ENCODE measurements at places on chromosomes 2 and 18.

DNA sequence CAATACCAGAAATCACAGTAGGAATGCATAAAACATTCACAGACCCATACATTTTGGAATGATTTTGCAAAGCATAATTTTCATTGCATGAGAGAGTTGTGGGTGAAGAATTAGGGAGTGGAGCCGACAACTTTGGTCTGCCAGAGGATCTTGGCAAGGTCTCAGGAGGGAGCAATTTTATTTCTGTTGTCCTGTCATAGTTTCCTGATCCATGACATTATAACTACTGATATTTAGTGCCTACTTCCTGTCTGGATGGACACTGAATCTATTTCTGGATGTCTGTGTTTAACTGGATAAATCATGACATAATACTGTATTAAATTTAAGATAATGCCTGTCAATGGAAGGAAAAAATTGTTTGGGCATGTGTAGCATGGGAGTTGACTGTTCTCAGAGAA, 2.4 kb downstream of the ITGA4 start:
- no peak for DNase-seq
- H3K36me3 ChIP-seq: no peaks in the 10 kb centered on the region
- no peaks in the 10 kb centered on the region for H3K27me3 ChIP-seq
- no peak overlapping the region for H3K4me3 ChIP-seq
- H3K4me1 ChIP-seq: no peaks in the 10 kb centered on the region

GRCh38 chr2:239035997-239036731, 188.3 kb downstream of the TWIST2 start:
- H3K4me1 ChIP-seq: no peaks in the 10 kb centered on the region
- no peak overlapping the region for H3K4me3 ChIP-seq
- H3K27ac ChIP-seq: no peak overlapping the region
- no peaks in the 10 kb centered on the region for H3K36me3 ChIP-seq
- DNase-seq: no peak
- no peaks in the 10 kb centered on the region for H3K27me3 ChIP-seq

DNA sequence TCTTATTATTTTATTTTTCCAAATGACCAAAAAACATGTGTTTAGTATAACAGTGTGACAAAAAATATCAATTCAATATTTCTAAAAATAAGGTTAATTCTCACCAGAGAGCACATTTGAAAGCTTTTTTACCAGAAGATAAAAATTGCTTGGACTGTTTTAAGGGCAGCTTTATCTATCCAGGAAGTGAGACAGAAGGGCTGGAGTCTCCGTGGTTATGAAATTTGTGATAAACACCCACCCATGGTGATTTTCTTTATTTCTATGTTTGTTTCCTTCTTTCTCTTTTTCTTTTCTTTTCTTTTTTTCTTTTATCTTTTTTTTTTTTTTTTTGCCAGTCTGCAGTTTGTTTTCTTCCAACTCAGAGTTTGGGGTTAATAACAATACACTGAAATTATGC, 298.5 kb downstream of the PIEZO2 start:
- no peak overlapping the region for H3K27ac ChIP-seq
- no peaks in the 10 kb centered on the region for H3K27me3 ChIP-seq
- peaks cover 12% of the 10 kb centered on the region for H3K4me1 ChIP-seq
- no peaks in the 10 kb centered on the region for H3K36me3 ChIP-seq
- H3K4me3 ChIP-seq: no peak overlapping the region

GRCh38 chr2:644871-645270, 32.3 kb downstream of the TMEM18 start:
- no peak overlapping the region for H3K4me3 ChIP-seq
- H3K27me3 ChIP-seq: no peaks in the 10 kb centered on the region
- no peak overlapping the region for H3K27ac ChIP-seq
- H3K36me3 ChIP-seq: no peaks in the 10 kb centered on the region

DNA sequence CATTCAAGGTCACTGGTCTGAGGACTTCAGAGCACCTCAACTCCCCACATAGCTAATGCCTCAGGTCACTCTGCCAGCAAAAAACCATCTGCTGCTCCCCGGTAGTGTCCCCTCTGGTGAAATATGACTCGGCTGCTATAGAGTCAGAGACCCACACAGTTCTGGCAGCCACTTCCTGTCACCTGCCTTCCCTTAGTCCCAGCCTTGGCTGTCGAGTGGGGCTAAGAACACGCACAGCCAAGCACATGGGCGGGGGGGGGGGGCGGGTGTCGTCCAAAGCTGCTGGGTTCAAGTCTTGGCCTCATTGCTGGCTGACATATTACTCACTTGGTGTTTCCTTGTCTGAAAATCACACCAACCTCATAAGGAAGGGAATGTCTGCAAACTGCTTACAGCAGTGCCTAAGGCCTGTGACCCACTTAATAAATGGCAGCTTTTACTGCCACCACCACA, 37.5 kb downstream of the POLR1A start:
- no peak overlapping the region for H3K27ac ChIP-seq
- H3K4me3 ChIP-seq: no peak overlapping the region
- H3K4me1 ChIP-seq: no peaks in the 10 kb centered on the region
- H3K27me3 ChIP-seq: no peaks in the 10 kb centered on the region
- H3K36me3 ChIP-seq: peaks cover 7% of the 10 kb centered on the region

DNA sequence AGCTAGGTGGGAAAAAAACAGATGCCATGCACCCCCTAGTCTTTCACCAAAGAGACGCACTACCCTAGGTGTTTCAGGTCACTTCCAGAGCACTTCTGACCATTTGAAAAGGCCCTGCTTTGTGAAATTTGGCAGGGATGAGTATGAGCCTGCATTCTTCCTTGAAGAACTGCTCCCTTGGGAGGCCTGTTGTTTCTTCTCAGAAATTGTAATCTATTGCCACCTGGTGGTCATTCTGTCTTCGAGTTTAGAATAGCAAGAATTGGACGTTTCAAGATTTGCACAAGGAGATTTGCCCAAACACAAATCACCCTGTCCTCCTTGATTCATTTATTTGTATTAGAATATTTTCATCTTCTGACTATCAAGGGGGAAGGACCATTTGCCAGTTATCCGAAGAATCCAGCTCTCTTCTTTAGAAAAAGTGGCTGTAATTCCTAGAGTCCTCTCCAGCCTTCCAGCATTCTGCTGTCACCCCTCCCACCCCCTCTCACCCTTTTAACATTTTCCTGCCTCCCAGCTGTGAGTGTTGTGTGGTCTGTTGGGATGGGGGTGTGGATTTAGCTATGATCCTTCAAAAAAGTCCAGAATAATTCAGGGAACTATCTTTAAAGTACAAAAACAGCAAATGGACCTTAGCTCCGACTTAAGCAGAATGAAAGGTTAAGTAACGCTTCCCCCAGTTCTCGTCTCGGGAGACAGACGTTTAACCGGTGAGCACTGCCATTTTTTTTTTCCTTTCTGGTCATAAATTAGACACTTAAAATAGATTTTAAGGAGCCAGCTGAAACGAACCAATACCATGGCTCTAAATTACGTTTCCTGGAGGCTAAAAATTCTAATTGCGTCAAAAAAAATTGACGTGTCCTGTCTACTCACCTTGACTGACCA, 3.7 kb upstream of the GAD1 start:
- no peaks in the 10 kb centered on the region for H3K27me3 ChIP-seq
- no peak overlapping the region for H3K4me3 ChIP-seq
- no peaks in the 10 kb centered on the region for H3K36me3 ChIP-seq
- H3K27ac ChIP-seq: no peak overlapping the region
- DNase-seq: no peak
- peaks cover 11% of the 10 kb centered on the region for H3K4me1 ChIP-seq

- H3K36me3 ChIP-seq: no peaks in the 10 kb centered on the region
- H3K4me1 ChIP-seq: no peaks in the 10 kb centered on the region
- H3K27ac ChIP-seq: no peak overlapping the region
- H3K4me3 ChIP-seq: no peak overlapping the region
- DNase-seq: no peak
These were observed 198.9 kb downstream of the SMAD7 start for GRCh38 chr18:48751727-48752468.

GRCh38 chr2:68124321-68124720, 33.4 kb upstream of the PNO1 start:
- H3K36me3 ChIP-seq: no peaks in the 10 kb centered on the region
- no peak overlapping the region for H3K27ac ChIP-seq
- peaks cover 12% of the 10 kb centered on the region for H3K4me1 ChIP-seq
- no peak overlapping the region for H3K4me3 ChIP-seq
- no peak for DNase-seq
- no peaks in the 10 kb centered on the region for H3K27me3 ChIP-seq

DNA sequence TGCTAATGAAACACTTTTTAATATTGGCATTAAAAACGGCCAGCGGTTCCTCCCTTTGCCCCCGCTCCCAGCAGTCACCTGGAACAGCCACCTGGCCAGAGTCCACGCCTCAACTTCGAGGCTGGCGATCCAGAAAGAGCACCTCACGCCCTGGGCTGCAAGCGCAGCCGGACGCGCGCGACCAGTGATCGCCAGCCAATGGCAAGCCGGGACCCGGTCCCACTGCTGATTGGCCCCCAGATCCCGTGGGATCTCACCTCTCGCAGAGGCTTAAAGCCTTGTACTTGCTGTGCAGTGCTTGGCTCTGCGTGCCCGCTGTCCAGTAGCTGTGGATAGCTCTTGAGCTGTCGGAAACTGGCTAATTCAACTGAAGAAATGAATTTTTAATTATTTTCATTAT, 4.1 kb upstream of the RBM45 start:
- H3K27ac ChIP-seq: no peak overlapping the region
- no peaks in the 10 kb centered on the region for H3K36me3 ChIP-seq
- H3K4me1 ChIP-seq: 0 out of 2 replicates have a peak, but pooled peaks cover 1% of the 10 kb centered on the region
- DNase-seq: no peak
- H3K27me3 ChIP-seq: no peaks in the 10 kb centered on the region
